ENCODE measurements at places on chromosomes 7 and 10.

DNA sequence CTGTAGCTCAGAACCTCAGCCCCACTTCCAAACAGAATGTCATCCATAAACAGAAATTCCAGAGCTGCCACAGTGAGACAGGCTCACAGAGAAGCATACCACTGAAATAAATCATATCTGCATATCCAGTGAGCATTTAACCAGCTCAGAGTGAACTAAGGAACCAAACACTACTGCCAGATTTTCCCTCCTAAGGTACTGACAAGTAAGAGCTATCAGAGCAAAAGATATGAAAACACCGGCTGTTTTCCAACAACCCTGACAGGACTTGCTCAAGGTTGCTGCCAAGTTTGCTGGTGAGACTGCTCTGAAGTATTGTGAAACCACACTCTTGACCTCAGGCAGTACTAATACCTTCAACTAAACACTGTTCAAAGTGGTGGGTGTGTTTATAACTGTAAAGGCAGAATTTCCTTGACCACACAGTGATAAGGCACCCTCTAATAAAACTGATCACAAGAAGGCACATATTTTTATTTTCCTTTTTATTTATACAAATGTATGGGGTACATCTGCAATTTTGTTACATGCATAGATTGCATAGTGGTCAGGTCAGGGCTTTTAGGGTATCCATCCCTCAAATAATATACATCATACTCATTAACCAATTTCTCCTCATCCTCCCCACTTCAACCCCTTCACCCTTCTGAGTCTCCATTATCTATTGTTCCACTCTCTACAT is 18.3 kb downstream of the SGMS1 start:
- peak; percentile 96 for DNase-seq

DNA sequence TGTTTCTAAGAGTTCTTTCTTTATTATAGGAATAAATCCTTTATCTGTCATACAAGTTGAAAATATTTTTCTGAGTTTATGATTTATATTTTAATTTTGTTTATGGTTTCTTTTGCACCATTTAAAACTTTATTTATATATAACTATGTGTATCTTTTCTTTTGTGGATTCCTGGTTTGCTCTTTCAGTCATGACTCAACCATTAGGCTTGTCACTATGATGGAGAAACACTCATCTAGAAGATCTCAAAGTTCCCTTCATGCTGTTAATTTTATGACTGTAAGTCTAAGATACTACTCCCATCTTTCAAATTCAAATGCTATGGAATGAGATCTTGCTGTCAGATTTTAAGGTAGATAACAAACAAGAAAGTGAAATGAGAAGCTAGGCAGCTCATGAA is 199.5 kb downstream of the INHBA start:
- DNase-seq = no peak

GRCh38 chr7:132179080-132179430 is 397.2 kb downstream of the PLXNA4 start:
- DNase-seq = no peak

GRCh38 chr10:117421985-117422384 is 46.7 kb upstream of the PDZD8 start:
- DNase-seq = no peak

- no peak for DNase-seq
Observed at GRCh38 chr10:125011926-125012705, 70.2 kb downstream of the ZRANB1 start.

GRCh38 chr7:56079450-56080185 is 13.1 kb downstream of the PHKG1 start:
- no peak for DNase-seq

DNA sequence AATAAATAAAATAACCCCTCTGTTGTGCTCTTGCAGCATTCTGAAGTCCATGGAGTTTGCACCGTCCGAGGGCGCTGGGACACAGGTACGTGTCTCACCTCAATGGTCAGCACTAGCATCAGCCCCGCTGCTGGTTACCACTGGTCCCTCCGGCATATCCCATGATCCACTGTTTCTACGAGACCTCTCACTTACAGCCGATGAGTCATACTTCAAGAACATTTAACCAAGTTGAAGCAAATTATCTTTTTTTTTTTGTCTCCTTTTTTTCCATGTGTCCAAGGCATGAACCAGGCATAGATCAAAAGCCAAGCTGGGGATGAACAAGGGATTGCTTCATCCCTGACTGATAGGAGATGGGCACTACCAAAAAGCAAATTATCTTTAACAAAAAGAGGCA is 92.9 kb upstream of the SH2B2 start:
- no peak for DNase-seq

- DNase-seq = no peak
Observed at GRCh38 chr10:93680412-93681047, 21.9 kb downstream of the FRA10AC1 start.

- no peak for DNase-seq
Observed at GRCh38 chr10:35505241-35505873, 99.8 kb upstream of the GJD4 start.

GRCh38 chr7:77353407-77353721 is 62.8 kb downstream of the GSAP start:
- DNase-seq = no peak

DNA sequence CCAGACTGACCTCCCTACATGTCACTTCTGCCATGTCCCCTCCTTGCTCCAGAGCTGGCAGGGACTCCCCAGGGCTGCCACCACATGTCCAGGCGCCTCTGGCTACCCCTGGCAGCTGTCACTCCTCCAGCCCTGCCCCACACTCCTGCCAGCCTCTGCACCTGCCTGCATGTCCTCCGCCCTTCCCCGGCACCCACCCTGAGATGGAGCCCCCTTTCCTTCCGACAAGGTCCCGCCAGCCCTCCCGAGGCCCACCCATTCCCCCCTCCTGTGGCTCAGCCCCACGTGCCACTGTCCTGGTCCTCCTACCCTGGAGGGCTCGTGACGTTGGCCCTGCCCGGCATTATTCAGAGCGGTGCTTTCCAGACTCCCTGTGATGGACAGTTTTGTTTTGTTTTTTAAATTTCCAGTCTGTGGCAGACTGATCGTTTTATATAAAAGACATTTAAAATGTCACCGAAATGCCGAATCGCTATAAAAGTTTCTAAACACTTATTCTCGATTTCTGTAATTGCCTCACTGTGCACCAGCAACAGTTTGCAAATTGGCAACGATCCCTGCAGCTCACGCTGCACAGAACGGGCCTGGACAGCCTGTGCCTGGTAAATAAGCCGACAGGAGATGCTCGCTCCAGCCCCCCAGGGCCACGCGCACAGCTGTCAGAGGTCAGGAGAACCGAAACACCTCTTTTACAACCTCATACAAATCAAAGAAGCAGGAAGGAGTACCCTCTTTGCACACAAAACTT is 111.1 kb upstream of the SH2B2 start:
- DNase-seq = no peak

DNA sequence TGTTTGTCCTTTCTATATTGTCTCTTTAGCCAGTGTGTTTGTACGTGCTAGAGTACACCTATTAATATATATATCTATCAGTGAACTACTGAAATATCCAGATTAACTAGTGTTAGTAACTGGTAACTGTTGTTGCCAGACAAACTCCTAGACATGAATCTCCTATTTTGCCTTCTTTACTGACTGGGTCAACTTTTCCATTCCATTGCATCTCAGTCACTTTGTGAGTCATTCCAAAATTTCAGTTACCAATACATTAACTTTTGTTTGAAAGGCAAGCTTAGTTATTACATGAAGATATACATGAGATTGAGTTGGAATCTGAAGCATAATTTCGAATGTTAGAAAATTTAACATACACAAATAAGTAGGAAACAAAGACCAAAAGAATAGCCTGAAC is 51.4 kb downstream of the BTAF1 start:
- DNase-seq = peak; percentile 20

- no peak for DNase-seq
Observed at GRCh38 chr10:92826061-92826460, 22.3 kb upstream of the EXOC6 start.

DNA sequence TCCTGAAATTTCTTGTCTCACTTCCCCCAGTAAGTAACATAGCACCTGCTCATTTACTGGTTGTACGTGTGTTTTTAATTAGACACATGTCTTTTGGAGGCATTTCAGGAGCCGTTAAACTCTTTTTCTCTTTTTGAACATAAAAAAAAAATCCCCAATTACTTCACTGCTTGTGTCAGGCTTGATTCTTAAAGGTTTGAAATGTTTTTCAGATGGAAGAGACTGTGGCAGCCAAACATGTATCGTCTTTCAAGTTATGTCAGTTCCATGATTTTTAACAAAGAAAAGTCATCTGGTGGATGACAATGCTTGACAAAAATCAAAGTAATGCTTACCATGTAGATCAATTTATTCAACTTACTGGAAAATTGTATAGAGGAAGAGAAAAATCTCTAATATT is 585.8 kb downstream of the GATA3 start:
- no peak for DNase-seq

DNA sequence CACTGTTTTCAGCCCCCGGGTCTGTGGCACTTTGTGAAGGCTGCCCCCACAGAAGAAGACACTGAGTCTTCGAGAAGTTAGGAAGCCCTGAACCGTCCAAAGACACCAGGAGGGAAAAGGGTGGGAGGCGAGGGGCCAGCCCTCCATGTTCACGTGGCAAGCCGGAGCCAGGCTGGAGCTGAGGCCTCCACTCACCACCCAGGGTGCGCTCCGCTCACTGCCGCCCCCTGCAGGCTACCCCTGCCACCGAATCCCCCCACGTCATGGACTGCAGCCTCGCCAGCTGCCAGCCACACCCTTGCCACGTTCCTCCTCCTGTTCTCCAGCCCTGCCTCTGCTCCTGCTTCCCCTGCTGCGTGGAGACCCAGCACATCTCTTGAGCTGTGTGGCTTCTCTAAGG is 59.0 kb upstream of the EN2 start:
- DNase-seq = no peak

- DNase-seq = no peak
Observed at GRCh38 chr10:1120306-1120705, 64.1 kb downstream of the WDR37 start.

DNA sequence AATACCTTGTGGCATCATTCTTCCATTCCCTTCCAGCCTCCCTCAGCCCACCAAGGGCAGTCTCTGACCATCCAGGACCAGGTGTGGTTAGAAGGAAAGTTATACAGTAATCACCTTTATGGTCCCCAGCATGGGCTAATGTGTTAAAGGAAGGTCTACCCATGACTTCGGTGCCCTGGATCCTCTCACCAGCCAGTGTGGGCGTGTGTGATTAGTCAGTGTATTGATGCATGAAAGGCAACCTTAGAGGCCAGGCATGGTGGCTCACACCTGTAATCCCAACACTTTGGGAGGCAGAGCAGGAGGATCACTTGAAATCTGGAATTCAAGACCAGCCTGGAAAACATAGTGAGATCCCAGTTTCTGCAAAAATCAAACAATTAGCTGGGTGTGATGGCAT is 88.9 kb downstream of the APBB1IP start:
- no peak for DNase-seq

- no peak for DNase-seq
Observed at GRCh38 chr7:1425292-1426136, 33.8 kb downstream of the MICALL2 start.

GRCh38 chr10:79929409-79929904 is 19.4 kb downstream of the SFTPD start:
- peak; percentile 20 for DNase-seq

DNA sequence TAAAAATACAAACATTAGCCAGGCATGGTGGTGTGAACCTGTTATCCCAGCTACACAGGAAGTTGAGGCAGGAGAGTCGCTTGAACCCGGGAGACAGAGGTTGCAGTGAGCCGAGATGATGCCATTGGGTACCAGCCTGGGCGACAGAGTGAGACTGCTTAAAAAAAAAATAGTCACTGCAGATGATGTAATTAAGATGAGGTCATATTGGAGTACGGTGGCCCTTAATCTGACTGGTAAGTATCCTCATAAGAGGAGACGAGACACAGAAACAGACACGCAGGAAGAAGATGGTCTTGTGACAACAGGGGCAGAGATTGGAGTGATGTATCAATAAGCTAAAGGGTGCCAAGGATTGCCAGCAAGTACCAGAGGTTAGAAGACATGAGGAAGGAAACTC is 156.0 kb downstream of the FAM107B start:
- DNase-seq = no peak

DNA sequence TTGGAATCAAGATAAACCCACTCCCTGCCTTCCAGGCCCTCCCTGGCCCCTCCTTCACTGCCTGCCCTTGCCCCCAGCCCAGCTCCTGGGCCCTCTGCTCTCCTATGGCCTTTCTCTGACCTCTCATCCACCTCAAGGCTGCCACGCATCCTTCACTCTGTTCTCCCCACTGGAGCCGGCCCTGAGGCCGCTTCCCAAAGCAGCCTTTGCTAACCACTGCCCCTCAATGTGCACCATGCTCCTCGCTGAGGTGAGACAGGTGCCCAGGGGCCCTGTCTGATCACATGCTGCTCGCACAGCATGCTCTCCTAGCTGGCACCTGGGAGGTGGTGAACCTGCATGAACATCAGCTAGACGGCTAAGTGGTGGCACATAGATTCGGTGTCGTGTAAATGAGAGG is 138.5 kb upstream of the RET start:
- no peak for DNase-seq

- peak; percentile 97 for DNase-seq
Observed at GRCh38 chr7:37031571-37032257, 307.4 kb upstream of the AOAH start.

GRCh38 chr7:108278776-108279175 is 148.6 kb upstream of the LAMB4 start:
- no peak for DNase-seq

DNA sequence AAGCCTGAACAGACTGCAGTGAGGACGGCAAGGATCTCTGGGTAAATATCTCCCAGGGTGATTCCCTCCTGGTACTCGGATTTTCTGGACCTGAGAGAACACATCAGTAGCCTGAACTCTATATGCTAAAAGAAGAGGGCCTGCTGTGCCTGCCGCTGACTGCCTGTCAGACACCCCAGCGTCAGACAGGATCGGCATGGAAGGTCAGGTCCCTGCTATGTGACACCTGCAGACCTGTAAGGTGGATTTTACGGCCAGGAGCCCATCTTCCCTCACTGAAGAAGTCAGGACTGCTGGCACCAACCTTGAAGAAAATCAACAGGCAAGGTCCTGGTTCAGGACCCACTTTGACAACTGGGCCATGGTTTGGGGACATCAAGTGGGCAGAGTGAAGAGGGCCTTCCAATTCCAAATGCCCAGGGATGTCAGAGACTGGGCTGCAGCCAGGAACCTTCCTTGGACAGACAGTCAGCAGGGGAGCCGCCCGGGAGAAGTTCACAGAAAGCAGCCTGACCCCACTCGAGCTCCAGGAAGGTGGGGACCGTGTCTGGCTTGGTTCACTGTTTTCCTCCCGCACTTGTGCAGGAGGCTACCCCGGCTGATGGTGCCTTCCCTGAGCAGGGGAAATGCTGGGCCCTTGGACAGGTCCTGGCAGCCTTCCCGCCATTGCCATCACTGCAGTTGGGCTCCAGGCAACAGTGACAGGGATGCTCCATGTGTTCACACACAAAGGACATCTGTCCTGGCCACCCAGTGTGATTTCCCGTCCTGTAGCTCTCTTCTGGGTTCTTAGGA is 91.8 kb upstream of the LANCL2 start:
- DNase-seq = no peak

All from fibroblast of skin of left biceps (primary cell).